Left lobe of liver (tissue), 2 donors: ENCODE measurements at places on chromosomes 7 and 10.
A peak's percentile ranks its signal among the peaks of the same experiment; 100 is the strongest.

GRCh38 chr7:157670490-157671357, 333.9 kb downstream of the DNAJB6 start:
- DNase-seq = no peak

GRCh38 chr10:50561266-50561665, 62.5 kb downstream of the SGMS1 start:
- DNase-seq = no peak

DNA sequence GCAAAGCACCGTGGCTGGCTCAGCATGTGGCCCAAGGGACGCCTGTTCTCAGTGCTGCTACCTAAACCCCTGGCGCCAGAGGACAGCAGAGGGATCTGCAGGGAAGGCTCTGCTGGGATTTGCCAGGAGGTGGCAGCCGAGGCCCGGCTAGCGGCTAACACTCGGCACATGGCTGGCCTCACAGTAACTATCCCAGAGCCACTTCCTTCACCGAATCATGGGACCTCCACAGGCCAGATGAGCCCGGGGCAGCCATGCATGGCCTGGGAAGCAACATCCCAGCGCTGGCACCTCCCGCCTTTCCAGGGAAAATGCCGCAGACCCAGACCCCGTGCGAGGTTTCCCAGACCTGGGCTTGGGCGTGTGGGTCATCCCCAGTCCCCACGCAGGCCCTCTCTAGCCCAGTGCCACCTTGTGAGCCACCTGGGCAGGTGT, 36.4 kb downstream of the DPYSL4 start:
- DNase-seq = peak; percentile 79

GRCh38 chr10:24784923-24785322, 61.2 kb upstream of the ARHGAP21 start:
- DNase-seq = no peak

GRCh38 chr10:61953183-61953582, 51.7 kb downstream of the ARID5B start:
- DNase-seq = no peak

- no peak for DNase-seq
Measured at GRCh38 chr10:59098387-59098786, 78.1 kb upstream of the PHYHIPL start.

GRCh38 chr10:48813291-48813690, 126.3 kb downstream of the LRRC18 start:
- no peak for DNase-seq

- DNase-seq = no peak
Measured at GRCh38 chr7:155490697-155491628, 33.0 kb downstream of the EN2 start.

DNA sequence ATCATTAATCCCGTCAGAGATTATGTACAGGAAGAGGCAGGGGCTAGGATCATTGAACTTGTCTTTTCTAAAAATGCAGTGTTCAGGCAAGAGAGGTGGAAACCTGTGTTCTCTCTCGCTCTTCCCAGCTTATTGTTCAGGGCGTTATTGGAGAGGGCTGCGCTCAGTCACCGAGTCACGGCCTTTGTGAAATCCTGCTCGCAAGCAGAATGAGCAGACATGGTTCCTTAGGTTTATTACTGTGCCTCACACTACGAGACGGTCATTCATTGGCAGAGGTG, 631 bp upstream of the PRKRIP1 start:
- DNase-seq = no peak

GRCh38 chr10:80596391-80597257, 58.9 kb downstream of the SH2D4B start:
- no peak for DNase-seq

GRCh38 chr7:4018601-4019316, 663.3 kb upstream of the FOXK1 start:
- DNase-seq = no peak

DNA sequence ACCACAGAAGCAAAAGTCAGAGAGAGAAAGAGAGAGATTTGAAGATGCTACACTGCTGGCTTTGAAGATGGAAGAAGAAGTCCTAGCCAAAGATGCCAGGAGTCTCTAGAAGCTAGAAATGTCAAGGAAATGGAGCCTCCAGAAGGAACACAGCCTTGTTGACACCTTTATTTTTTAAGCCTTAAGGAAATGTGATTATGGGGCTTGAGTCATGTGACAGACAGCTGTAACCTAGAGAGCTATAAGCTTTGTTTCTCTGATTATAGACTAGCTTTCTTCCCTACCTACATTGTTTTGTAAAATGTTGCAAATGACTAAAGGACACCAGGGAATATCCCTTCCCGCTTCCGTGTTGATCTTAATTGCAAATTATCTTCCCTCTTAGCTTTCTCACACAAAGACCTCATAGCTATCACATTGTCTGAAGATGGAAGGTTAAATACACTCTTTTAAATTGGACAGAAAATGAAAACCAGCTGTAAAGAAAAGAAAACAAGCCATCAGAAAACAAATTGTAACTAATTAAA, 199.9 kb downstream of the ARHGAP12 start:
- no peak for DNase-seq

DNA sequence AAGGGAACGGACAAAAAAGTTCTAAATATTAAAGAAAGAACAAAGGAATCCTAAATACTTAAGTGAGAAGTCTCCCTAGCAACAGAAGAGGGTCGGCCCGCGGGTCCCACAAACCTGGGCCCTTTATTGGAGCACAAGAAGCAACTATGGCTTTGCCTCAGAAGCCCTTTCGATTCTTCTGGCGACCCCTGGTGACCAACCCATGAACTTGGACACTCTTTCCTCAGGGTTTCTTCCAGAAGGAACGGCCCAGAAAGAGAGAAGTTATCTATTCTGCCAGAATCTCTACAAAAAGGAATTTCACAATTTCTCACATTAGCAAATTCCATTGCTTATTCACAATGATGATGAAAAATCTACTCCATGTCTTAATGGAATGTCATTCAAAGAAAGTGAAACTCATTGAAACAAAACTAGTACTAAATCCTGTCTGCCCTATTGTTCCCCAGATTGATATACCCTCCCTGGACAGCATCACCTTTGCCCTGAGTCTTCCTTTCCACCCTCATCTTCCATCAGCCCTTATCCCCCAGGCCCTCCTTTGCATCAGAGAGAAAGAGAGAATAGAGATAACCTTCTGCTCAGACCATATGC, 43.7 kb downstream of the CPVL start:
- DNase-seq = no peak
